T-helper 22 cell (primary cell): ENCODE measurements at places on chromosomes 13 and 19.

DNA sequence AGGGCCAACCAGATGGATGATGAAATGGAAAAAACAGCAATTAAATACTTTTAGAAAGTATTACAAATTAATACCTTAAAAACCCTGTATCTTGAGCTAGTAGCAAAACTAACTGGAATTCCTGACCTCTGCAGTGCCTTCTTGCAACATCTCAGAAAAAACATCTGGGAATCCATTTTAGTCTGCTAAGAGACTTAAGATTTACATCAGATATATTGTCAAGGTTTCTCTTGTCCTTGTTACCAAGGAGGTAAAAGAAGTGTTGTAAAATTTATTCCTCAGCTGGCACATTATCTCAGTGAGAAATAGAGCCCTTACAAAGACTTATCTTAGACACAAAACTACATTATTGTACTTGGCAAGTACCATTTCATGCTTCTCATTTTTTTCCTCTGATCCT, 18.5 kb downstream of the KCNRG start:
- DNase-seq = no peak

GRCh38 chr19:21483589-21484170, 21.7 kb upstream of the ZNF429 start:
- DNase-seq = no peak

DNA sequence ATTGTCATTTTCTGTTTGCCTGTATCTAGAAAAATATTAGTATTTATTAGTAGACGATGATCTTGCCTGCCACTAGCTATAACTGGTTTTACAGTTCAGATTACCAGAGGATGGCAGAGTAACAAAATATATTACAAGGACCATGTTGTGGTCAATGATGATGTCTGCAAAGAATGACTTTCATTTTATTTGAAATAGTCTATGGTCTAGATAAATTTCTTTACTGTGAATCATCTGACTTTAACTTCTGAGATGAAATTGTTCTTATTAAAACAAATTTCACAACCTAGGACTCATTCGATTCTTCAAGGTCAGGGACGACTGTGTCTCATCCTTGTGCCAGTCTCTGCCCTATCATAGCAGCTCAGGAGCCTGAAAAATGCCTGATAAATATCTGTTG, 637.8 kb upstream of the KLF12 start:
- DNase-seq = no peak

GRCh38 chr13:90103099-90103784, 1244.2 kb upstream of the MIR17HG start:
- DNase-seq = no peak

DNA sequence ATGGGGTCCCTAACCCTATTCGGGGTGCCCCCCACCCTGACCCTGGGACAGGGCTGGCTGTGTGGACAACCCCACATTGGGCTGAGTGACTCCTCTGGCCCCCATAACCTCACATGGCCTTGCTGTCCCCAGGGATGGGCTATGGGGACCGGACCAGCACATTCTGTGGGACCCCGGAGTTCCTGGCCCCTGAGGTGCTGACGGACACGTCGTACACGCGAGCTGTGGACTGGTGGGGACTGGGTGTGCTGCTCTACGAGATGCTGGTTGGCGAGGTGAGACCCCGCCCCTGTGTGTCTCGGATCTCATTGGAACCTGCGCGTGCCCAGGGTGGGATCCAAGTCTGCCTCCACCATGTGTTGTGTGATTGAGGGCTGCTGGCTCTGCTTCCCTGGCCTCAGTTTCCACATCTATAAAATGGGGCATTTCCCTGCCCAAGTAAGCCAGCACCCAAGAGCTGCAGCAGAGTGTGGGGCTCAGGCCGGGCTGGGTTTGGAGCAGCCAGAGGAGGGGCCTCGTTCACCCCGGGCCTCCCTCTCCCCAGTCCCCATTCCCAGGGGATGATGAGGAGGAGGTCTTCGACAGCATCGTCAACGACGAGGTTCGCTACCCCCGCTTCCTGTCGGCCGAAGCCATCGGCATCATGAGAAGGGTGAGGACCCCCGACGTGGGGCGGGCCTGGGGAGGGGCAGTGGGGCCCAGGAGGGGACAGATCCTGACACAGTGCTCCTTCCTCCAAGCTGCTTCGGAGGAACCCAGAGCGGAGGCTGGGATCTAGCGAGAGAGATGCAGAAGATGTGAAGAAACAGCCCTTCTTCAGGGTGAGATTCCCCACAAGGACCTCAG, 4.9 kb downstream of the PTGER1 start:
- no peak for DNase-seq

DNA sequence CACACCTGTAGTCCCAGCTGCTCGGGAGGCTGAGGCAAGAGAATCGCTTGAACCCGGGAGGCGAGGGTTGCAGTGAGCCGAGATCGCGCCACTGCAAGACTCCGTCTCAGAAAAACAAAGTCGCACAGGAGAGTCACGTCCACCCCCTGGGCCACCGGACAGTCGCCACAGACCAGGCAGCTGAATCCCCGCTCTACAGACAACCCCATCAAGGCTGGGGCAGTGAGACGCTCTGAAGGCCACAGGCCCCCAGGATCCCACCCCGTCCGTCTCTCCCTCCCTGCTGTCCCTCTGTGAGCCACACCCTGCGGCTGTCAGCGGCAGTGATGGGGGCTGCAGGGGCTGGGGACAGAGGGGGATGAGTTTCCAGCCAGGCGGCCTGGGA, 15.5 kb upstream of the PTBP1 start:
- DNase-seq = no peak

DNA sequence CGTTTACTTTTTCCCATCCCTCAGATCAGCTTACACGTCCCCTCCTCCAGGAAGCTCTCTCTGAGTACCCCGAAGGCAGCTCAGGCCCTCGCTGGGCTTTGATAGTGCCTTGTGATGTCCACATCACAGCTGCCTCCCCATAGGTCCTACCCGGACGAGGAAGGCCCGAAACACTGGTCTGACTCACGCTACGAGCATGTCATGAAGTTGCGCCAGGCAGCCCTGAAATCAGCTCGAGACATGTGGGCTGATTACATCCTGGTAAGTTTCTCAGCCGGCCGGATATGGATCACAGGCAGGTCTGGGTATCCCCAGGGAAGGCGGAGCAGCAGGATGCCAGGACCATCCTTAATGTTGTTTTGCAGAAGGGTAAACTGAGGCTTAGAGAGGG, 4.8 kb downstream of the COLGALT1 start:
- no peak for DNase-seq

GRCh38 chr13:20192836-20193161, at the start of gene GJB2:
GJB2 (minus strand) TSS chr13:20192938; CDS start chr13:20189581, 3,357 bp downstream.
- no peak for DNase-seq

DNA sequence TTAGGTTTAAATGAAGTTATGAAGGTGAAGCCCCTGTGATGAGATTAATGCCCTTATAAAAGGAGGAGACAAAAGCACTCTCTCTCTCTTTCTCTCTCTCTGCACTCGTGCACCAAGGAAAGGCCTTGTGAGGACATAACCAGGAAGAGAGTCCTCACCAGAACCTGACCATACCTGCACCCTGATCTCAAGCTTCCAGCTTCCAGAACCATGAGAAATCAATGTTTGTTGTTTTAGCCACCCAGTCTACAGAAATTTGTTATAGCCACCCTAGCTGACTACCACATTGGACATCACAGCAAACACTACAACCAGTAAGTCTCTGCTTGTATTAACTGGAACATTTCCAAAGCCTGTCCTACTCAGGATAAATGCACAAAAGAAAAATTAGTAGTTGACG, 34.7 kb upstream of the WDFY2 start:
- DNase-seq = no peak

DNA sequence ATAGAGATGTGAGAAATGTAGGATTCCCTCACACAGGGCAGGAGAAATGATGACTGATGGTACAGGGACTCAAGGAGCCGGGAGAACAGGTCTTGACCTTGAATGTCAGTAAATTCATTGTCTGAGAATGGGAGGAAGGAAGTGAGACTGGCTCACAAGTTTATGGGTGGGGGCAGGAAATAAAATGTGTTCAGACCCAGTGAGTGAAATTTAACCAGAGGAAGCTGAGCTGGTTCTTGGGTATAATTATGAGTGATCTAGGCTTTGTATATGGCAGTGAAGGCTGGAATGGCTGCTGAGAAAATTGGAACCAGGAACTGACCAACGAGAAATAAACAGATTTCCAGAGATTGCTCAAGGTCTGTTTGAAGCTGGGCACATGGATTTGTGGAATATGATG, 6.3 kb upstream of the IGSF23 start:
- DNase-seq = no peak
